ENCODE measurements at places on chromosomes 12 and 14.

GRCh38 chr12:25072906-25073650, 121.9 kb downstream of the DNAI7 start:
- DNase-seq, result no peak

DNA sequence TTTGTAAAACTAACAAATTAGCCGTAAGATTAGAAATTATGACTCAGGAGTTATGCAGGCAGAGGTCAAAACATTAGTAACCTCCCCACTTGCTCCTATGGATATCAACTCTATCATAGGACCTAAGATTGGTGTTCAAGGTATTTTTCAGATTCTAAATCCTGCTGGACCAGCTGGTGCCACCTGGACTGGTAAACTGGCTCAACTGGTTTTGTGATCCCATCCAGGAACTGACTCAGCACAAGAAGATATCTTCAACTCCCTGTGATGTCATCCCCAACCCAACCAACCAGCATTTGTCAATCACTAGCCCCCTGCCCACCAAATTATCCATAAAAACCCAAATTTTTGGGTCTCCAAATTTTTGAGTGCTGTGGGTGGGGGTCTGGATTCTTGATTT, 98.1 kb upstream of the OR4E1 start:
- DNase-seq, result no peak

GRCh38 chr12:124411281-124411878, 116.5 kb downstream of the RFLNA start:
- no peak for DNase-seq

GRCh38 chr12:130572553-130572952, 143.5 kb downstream of the RIMBP2 start:
- DNase-seq, result no peak

GRCh38 chr12:12474471-12474928, 88.2 kb downstream of the DUSP16 start:
- DNase-seq, result no peak

GRCh38 chr12:76523408-76523807, 36.2 kb downstream of the OSBPL8 start:
- DNase-seq, result no peak

- no peak for DNase-seq
Measured at GRCh38 chr12:38919191-38919590, 13.8 kb upstream of the CPNE8 start.

DNA sequence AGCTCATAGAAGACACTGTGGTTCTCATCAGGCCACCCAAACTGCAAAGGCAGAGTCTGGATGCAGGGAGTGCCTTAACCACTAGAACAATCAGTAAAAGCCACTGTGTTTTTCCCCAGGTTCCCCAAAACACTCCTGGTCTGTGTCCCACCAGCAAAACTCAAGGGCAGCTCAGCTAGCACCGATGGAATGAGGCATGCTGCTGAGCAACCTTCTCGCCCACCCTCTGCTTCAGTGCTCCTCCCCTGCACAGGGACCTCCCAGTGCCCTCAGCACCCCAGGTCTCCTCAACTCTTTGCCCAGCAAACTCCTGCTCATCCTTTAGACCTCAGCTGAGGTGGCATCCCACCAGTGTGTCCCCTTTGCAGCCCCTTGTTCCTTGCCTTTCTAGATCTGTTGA, 4.0 kb downstream of the KRT77 start:
- DNase-seq, result no peak

GRCh38 chr12:17148706-17149105, 542.7 kb upstream of the LMO3 start:
- DNase-seq, result no peak

GRCh38 chr12:100976735-100977134, 182.2 kb downstream of the ANO4 start:
- DNase-seq, result no peak

DNA sequence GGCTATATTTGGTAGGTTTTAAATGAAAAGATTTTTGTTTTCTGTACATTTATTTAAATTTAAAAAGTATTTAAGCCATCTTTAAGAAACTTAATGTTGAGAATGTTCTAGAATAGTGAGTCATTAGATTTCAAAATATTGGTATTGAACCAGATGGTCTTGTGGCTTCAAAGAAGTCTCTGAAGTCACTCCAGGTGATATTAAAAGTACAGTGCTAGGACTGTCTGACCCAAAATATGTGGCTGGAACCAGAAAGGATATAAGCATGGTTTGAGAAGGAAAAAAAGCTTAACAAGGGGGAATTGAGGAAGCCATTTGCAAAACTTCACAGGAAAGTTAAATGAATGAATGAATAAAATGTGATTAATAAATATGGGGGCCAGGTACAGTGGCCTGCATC, 28.7 kb upstream of the MDM2 start:
- no peak for DNase-seq

DNA sequence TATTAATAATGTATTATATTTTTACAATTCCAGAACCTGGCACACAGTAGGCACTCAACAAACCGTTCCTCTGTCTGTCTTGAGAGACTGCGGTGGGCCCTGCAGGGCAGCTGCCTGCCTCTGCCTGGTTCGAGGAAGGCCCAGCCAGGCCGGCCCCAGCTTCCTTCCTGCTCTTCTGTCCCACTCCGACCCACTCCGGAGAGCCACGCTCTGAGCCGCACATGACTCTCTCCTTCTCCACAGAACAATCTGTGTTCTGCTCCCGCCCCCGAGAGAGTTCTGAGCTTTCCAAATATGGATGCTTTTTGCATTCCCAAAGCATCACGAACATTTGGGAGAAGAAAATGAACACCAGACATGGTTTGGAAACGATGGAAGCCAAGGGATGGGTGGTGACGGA, 57.3 kb downstream of the TTC7B start:
- no peak for DNase-seq

- DNase-seq, result no peak
Measured at GRCh38 chr14:33837943-33838683, 112.8 kb downstream of the EGLN3 start.

DNA sequence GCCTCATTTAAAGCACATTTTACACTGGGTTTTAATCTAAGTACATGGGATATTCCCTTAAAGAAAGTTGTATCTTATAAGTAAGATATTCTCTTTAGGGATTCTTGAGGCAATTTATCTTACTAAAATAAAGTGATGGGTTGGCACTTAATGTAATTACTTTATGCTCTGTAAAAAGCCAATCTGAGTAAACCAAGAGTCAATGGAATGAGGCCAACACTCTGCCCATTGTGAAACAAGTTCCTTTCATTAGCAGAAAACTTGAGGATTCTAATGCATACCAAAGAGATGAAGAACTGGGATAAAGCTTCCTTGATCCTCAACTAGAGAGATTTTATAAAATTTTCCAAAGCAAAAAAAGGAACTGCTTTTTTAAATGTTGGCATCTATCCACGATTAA, 121.2 kb downstream of the METTL25 start:
- no peak for DNase-seq

GRCh38 chr12:38282886-38283285, 33.7 kb upstream of the ALG10B start:
- DNase-seq, result no peak

DNA sequence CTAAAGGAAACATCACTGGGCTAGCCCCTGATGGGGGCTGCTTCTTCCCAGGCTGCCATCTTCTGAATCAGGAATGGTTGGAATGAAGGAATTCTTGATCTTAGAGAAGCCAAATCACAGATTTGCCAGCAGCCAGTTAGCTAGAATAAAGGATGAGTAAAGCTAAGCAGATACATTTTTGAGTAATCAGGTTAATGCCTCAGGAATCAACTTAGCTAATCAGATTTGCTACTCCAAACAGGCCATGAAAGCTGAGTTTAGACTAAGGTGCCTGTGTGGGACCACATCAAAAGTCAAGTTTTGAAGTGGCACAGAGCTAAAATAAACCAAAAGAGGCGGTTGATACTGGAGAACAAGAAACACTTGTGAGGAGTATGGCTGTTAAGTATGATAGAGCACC, 28.8 kb upstream of the LMO3 start:
- no peak for DNase-seq

GRCh38 chr14:106681161-106681560, 1154.8 kb downstream of the TMEM121 start:
- no peak for DNase-seq

GRCh38 chr12:94282675-94283074, 134.3 kb downstream of the PLXNC1 start:
- no peak for DNase-seq

DNA sequence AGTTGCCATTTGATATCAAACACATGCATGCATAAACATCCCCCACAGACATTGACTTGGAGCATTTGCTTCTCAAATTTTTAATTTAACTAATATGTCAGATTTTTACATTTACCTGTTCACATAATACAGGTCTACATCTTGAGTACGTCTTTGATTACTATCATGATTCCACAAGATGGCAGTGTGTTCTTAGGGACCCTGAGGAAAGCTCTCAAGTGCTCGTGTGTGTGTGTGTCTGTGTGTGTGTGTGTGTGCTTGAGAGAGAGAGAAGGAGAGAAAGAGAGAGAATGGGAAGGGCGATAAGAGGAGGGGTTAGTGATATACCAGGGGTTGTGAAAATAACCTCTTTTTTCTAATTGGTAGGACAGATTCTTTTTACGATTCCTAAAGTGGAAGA, 167.1 kb upstream of the OR4E1 start:
- DNase-seq, result no peak

DNA sequence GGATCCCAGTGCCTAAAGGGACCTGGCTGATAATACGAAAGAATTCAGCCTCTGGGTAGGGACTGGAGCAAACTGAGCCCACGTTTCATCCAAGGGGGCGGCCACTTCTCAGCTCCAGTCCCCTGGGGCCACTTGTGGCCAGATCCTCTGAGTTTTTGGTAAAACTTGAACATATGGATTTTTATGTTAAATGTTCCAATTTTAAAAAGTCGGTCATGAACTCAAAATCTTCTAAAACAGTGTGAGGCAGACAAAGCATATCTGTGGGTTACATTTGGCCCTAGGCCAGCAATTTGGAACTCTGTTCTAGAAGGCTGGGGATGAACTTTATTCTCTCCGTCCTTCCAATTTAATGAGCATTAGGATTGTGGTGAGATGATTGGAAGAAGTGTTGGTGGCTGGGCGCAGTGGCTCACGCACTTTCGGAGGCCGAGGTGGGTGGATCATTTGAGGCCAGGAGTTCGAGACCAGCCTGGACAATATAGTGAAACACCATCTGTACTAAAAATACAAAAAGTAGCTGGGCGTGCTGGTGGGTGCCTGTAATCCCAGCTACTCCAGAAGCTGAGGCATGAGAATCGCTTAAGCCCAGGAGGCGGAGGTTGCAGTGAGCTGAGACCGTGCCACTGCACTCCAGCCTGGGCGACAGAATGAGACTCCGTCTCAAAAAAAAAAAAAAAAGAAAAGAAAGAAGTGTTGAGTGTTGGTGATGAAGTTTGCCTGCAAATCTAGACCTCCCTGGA, 3.0 kb upstream of the PPP1CC start:
- no peak for DNase-seq

DNA sequence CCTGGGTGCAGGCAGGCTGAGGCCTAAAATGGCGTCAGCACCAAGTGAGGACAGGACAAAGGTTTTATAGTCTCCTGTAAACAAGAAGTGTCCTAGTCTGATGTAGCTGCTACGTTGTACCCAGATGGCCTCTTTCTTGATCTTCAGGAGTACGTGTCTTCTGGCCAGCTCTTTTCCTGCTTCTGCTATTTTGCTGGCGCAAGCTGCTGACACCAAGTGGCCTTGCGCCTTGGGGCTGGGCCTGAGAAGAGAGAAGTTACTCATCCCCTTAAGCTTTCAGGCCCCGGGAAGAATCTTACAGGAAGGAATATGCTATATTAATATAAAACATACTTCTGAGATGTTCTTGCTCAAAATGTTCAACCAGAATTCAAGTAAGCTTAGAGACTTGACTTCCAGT, 605.2 kb downstream of the GALC start:
- no peak for DNase-seq

DNA sequence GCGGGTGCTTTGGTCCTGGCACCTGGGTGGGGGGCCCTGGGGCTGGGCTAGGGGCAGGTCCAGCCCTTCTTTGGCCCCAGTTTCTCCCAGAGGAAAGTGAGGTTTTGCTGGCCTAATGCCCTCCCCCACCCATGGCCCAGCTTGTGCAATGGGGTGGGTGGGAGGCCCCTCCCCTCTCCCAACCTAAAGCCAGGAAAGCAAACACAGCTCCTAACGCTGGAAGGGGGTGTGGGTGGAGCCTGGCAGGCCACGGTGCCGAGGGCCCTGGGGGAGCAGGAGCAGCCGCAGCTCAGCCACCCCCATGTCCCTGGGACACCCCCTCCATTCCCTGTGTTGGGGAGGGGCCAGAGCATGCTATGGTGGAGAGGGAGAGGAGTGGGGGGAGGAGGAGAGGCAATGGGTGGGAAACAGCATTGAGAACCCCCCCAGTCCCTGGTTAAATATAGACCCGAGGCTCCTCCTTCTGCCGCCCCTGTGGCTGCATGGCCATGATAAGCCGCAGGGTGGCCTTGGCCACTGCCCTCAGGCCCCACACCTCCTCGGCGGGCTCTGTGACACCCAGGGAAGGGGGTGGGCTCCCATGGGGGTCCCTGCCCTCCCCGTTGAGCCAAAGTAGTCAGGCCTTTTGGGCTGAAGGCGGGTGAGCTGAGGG, 4.7 kb downstream of the EXOC3L4 start:
- no peak for DNase-seq

GRCh38 chr12:66599816-66600215, 79.1 kb downstream of the GRIP1 start:
- no peak for DNase-seq

- DNase-seq, result no peak
Measured at GRCh38 chr12:67750513-67751183, 102.1 kb downstream of the DYRK2 start.

DNA sequence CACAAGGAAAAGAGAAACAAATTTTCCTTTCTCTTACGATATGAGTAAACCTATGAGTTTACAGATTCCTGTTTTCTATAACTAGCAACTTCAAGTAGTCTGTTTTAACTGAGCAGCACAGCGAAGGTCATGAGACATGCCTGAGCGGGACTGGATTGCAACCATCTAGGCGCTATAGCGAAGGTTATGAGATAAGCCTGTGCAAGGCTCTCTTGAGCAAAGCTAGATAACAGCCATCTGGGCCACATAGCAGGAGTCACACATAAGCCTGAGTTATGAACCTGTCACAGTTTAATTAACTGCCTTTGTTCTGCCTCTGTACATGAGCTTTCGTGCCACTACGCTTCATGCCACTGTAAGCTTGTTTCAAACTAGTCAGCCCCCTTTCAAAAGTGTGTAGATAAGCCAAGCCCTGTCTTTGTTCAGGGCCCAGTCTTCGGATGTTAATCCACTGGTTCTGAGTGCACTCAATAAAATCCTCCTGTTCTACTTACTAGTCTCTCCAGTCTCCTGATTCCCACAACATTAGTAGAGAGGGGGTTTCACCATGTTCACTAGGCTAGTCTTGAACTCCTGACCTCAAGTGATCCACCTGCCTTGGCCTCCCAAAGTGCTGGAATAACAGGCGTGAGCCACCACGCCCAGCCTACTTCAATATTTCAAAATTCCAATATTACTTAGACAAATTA, 47.1 kb downstream of the SEC23A start:
- DNase-seq, result no peak

- DNase-seq, result no peak
Measured at GRCh38 chr12:106044773-106045172, 94.0 kb downstream of the NUAK1 start.

- no peak for DNase-seq
Measured at GRCh38 chr12:74781991-74782485, 244.4 kb downstream of the ATXN7L3B start.

Data from stimulated activated CD8-positive, alpha-beta memory T cell treated with anti-CD3 and anti-CD28 coated beads, Interleukin-7, amount 100 ng/mL, for 1 hour (primary cell).